ENCODE measurements at places on chromosomes 6 and 20.

DNA sequence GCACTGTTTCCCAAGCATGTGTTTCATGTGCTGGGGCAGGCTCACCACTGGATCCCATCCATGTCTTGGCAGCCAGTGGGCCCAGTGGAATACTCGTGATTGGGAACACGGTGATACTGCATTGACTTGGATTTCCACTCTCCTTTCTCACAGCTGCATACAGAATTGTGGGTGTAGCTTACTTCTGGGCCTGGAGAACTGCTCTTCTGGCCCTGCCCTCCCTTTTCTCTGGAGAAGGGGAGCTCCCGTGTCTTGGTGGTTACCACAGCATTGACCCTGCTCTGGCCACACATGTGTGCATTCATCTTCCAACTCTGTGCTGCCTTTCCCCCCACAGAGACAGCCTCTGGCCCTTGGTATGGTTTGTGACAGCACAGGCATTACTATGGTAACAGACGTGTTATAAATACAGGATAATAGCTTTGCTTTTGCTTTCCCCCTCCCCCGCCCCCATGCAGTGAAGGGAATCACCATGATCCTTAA is 21.6 kb downstream of the SOBP start:
- no peak for DNase-seq

- DNase-seq: no peak
Measured at GRCh38 chr6:84606860-84607259, 157.5 kb downstream of the TBX18 start.

DNA sequence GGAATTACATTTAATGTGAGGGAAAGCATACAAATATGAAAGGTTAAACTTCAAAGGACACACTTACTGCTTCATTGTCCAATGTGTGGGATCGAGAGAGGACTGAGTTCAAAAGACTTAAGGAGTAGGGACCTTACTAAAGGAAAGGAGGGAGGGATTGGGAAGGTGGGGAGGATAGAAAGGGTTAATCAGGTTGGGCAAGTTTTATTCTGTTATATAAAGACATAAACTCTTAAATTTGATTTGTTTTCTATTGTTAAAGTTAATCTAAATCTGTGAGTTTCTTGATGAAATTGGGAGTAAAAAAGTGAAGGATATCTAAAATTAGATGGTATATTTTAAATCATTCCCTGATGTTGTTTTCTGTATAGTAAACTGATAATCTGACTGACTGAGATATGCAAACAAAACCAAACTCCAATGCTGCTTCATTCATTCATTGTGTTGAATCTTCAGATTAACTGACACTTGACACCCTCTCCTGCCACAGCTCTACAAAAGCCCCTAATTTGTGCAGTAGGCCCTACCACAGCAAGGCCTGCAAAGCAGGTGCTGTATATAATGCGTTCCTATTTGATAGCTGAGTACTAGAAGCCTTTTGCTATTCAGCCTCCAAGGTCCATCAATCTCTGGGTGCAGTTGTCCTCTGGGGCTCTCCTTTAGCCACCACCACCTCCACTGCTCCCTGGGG is 1.3 kb upstream of the UBE2J1 start:
- no peak for DNase-seq

DNA sequence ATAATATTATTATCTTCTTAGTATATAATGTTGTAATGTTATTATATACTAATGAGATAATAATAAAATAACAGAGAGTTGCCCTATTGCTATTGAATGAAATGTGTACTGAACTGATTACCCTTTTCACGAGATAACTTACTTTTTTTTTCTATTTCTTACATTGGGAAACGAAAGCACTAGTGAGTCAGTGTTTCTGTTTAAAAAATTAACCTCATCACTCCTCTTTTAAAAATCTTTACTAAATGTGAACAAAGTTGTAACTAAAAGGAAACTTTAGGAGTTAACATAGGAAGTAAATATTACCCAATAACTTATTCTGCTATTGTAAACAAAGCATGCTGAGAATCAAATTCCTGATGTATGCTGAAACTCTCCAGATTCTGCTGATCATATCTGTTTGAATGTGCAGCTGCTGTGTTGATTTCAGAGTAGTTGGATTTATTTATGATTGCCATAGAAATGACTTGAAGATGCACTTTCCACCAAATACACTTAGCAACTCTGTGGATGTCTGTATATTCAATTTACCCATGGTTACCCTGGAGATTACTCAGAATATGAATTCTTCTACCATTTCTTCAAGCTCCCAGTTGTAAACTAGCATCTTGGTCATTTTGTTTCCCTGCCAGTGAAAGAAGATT is 523.4 kb downstream of the TENT5A start:
- DNase-seq: no peak

DNA sequence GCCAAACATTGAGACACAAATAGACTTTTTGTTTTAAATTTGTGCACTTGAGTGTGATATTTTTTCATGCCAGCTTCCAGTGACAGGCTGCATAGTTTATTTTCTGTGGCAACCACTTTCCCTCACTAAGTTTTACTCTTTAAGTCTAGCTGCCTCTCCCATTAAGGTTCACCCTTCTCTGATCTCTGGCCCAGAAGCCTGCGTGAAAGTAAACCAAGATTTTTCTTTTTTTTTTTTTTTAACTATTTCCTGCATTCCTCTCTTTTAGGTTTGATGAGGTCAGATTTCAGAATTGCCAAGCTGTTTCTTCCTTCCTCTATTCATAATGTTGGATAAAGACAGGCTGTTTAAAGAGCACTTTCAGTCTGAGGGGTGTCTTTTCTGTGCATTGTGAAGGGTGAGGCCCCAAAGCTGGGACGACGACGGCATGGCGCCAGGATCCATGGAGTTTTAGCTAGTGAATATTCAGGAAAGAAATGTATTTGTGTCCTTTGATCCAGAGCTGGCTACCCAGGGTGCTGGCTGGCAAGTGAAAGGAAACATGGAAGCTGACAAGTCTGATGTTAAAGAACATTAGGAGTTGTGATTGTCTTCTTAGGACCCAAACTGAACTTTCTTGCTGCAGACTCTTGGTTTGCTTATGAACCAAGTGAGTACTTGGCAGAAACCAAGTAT is 50.7 kb downstream of the DOK5 start:
- DNase-seq: no peak

DNA sequence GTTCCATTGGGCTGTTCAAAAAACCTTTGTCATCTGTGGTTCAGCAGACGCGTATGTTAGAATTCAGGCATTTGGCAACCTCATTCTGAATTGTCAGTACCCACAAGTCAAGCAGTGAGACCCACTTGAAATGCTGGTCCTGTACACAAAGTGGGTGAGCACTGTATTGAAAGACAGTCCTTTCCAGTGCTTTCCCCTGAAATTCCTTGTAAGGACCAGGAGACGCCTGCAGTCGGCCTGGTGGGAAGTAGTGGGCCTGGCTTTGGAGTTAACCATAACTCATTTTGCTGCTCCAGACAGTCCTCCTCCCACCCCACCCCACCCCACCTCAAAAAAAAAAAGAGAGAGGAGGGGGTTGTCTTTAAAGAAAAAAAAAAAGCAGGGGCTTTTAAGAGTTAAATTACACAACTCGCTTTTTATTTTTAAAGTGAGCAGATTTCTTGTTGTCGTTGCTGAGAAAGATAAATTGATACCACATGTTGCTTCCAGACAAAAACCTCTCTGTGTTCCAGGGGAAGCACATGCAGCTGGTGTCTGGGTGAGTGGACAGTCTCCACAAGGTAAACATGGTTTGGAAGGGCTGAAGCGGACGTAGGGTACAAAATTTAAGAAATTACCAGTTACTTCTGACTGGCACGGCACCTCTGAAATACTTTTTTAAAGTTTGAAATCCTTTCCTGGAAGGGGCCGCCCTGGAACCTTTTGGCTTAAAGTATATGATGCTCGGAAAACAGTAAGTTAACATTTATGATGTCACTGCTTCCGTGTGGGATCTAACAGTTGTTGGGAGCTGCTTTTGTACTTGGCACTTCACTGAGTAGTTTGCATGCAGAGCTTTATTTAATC is 95.3 kb downstream of the FOXO3 start:
- DNase-seq: no peak

- no peak for DNase-seq
Measured at GRCh38 chr20:63657260-63657936, 714 bp upstream of the RTEL1 start.

- no peak for DNase-seq
Measured at GRCh38 chr20:46060301-46060881, 29.4 kb downstream of the NCOA5 start.

GRCh38 chr20:49471397-49471796 is 11.1 kb downstream of the KCNB1 start:
- DNase-seq: no peak

DNA sequence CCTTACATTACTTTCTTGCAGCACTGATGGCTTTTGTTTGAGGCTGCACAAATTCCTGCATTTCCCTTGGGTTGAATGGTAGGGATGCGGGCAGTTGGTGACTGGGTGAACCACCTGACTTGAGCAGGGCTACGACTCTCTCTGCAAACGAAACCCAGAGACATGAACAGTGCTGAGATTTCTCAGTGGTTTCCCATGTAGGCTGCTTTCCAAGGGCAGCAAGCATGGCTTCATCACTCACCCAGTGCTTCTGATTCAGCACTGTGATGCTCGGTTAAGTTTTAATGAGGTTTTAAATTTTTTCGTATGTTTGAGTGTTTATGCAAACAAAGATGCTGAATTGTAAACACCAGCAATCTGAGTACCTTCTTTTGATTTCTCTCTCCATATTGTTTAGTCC is 127.2 kb downstream of the MTHFD1L start:
- DNase-seq: no peak

DNA sequence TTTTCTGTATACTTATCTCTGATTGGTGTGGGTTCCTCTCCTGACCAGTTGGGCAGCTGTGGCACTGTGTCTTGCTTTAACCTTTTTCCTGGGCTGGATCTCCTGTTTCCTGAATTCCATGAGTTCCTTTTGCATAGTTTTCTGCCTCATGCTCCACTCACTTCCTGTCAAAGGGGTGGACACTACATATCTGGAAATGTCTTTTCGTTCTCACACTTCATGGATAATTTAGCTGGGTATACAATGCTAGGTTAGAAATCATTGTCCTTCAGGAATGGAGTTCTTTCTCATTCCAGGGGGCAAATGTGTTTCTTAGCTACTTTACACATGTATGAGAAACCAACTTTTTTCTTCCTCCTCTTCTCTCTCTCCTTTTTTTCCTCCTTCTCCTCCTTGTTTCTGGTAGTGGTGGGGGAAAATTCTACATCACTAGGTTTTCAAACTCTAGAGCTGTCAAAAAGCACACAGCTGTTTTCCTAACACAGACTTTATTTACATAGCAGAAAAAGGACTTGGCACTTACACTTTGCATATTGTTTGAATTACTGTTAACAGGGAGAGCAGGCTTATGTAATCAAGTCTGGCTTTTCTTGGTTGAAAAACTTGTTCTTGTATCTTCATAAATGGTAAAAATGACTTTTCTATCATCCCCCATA is 9.0 kb upstream of the DDX27 start:
- DNase-seq: no peak

- no peak for DNase-seq
Measured at GRCh38 chr6:81621816-81622395, 130.6 kb downstream of the TENT5A start.

DNA sequence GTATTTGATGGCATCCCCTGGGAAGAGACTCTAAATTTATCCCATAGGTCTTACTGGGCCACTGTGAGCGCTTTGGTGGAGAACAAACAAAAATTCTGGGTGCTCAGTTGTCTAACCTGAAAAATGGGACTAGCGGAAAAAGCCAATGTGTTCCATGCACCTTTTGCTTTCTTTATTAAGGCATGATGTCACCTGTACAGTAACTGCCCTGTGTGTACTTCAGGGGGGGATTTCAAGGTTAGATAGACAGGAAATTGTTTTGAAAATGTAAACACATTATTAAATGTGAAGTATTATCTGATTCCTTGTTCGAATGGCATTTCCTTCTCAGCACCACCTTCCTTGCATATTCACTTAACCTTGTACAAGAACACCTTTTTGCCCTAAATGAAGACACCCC is 1.2 kb upstream of the EDN1 start:
- no peak for DNase-seq

DNA sequence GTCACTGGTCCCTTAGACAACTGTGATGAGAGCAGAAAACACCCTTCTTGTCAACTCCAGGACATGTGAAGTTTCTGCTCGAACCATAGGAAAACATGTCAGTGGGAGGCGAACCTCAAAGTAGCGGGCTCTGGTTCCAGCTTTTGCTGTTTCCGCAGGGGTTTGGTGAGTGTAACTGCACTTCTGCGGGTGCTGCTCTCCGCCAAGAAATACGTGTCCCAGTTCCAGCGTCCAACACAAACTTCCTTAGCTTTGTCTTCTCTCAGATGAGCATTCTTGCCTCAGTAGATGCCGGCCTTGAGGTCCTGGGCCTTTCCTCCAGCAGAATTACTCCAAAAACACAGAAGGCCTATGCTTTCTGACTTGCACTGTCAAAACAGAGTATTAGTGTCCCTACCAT is 156.3 kb downstream of the FNDC1 start:
- no peak for DNase-seq

DNA sequence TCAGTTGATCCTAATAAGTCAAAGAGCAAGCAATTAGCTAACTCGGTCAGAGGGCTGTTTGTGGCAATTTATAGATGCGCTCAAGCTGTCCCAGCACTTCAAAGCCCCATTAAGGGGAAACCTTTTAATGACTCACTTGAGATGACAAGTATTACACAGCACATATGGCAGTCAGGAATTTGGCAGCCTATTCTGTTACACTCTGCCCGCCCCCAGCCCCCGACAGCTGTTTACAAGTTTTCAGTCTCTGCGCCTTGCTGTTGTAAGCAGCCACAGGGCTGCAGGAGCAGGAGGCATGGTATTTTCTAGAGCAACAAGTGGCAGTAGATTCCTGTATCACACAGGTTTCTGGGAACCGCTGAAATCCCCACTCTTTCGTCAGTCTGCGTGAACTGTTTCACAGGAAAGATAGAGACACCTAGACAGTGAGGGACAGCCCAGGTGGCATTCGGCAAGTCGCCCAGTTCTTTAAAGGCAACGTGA is 263.0 kb downstream of the FOXC1 start:
- DNase-seq: no peak

- no peak for DNase-seq
Measured at GRCh38 chr6:136511397-136511796, 38.8 kb downstream of the MAP7 start.

GRCh38 chr6:33372526-33373123 is 19.0 kb upstream of the KIFC1 start:
- no peak for DNase-seq

GRCh38 chr20:34871966-34872621 is 562 bp downstream of the GGT7 start:
- no peak for DNase-seq

DNA sequence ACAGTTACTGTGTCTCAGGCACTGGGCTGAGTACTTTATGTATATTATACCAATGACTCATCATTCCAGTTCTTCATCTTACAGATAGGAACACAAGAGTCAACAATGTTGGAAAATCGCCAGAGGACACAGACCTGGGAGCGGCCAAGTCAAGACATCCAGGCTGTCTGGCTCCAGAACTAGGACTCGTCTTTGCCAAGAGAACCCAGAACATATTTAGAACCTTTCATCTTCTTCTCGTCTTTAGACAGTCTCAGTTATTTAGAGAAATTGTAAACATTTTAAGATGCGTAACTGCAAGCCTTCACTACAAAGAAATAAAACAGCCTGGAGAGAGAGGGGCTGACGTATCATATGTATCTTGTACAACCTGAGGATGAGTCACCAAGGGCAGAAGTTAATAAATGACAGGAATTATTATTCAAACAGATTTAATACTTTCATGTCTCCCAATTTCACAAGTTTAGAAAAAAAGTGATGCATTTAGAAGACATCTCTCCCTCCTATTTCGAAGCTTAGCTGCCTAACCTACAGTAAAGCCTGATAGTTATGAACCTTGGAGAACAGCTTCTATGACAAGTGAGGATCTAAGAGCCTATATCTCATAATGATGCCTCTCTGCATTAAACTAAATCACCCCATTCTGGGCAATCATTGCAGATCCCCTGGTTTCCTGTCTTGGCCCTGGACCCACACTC is 43.4 kb downstream of the SLC22A3 start:
- no peak for DNase-seq
